ENCODE measurements at places on chromosomes 3 and 15.

DNA sequence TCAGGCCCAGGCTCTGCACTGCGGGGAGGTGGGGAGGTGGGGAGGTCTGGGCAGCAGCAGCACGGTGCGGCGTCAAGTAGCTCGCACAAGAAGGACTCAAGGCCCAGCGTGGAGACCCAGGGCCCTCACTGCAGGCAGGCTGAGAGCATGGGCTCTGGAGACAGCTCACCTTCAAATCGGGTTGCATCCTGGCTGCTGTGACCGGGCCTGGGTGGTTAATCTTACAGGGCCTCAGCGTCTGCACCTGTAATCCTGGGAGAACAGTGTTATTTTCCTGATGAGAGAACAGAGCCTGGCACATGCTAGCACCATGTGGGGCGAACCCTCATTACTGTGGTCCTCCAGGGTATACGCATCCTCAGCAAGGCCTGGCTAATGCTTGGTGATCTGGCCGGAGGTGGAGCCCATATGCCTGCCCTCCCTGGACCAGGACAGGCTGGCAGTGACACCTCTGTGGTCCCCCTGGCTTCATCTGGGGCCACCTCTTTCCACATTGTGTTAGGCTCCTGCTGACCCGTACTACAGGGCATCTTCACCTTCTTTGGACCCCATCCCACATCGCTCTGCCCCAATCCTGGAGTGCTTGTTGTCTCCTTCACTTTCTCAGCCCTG is 55.5 kb downstream of the RGMA start:
- no peak for DNase-seq

GRCh38 chr3:194296454-194297263 is 54.5 kb downstream of the CPN2 start:
- no peak for DNase-seq

DNA sequence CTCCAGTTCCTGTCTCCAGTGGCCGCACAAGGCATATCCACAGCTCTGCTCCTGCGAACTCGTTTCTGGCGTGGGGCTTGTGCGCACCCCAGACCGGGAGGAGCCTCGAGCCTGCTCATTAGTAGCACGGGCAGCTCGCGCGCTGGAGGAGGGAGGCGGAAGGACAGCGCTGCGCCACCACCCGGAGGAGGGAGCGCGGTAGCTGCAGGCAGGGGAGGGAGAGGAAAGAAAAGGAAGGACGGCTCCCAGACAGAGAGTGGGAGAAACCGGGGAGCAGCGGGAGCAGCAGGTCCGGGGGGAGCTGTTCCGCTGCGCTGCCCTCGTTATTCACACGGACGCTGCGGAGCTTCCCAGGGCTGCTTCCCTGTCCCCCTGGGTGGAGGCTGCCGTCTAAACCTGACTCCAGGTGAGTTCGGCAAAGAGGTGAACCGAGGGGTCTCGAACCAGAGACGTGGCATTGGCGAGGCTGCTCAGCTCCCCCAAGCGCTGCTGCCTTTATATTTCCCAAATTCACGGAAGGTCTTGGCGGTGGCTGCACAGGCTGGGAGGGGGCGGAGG is 121.3 kb upstream of the ZNF717 start:
- no peak for DNase-seq

DNA sequence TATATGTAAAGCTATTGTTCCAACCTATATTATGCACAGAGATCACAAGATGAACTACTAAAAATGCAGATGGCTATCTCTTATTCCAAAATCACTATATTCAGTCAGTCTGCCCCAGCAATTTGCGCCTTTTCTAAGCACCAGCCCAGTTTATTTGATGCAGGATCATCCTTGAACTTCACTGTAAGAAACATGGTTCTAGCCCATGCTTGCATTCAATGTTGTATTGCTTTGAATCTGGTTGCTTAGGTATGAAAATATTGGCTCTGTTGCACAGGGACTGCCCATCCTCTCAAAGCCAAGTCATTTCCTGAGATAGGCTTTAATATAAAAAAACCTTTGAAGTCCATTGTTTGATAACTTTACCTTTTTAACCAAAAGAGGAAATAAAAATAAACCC is 170.5 kb upstream of the LRIG1 start:
- DNase-seq: no peak

DNA sequence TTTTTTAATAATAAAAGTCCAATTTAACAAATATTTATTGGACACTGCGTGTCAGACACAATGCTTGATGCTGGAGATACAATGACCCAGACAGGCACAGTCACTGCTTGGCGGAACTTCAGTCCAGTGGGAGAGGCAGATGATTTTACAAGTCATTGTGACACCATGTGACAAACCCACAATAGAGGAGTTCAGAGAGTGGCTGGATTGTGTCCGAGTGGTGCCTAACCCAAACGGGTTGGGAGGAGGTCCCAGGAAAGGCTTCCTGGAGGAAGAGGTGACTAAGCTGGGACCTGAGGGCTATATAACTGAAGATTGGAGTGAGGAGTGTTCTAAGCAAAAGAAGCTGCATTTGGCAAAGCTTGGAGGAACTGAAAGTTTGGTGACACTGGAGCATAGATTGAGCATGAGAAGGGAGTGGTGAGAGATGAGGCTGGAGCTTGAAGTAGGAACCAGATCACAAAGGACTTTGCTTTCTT is 41.4 kb downstream of the CRTC3 start:
- DNase-seq: peak; percentile 73

GRCh38 chr3:30401971-30402370 is 204.4 kb upstream of the TGFBR2 start:
- DNase-seq: no peak

DNA sequence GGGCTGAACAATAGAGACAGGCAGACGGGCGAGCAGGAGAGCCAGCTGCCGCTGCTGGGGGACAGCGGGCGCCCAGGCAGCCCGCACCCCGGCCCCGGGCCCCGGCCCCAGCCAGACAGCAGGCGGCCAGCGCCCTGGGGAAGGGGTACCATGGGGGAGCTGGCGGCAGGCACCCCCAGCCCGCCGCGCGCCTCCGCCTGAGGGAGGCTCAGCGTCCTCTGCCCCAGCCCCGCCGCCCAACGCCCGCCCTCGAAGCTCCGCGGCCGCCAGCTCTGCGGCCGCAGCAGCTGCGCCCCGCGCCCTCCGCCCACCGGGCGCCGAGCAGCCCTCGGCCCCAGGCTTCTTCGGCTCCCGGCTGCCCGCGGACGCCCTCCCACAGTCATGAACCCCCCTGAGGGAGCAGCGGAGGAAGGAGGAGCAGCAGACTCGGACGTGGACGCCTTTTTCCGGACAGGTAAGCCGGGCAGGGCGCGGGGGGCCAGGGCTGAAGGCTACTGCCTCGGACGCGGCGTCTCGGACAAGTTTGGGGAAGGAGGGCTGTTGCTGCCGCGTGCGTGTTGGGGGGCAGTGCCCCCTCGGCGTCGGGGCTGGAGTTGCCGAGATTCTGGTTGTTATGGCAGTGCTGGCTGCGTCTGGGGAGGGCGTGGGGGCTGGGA is 41.6 kb upstream of the ROPN1 start:
- no peak for DNase-seq

GRCh38 chr15:51067510-51067909 is 27.2 kb downstream of the TNFAIP8L3 start:
- no peak for DNase-seq

DNA sequence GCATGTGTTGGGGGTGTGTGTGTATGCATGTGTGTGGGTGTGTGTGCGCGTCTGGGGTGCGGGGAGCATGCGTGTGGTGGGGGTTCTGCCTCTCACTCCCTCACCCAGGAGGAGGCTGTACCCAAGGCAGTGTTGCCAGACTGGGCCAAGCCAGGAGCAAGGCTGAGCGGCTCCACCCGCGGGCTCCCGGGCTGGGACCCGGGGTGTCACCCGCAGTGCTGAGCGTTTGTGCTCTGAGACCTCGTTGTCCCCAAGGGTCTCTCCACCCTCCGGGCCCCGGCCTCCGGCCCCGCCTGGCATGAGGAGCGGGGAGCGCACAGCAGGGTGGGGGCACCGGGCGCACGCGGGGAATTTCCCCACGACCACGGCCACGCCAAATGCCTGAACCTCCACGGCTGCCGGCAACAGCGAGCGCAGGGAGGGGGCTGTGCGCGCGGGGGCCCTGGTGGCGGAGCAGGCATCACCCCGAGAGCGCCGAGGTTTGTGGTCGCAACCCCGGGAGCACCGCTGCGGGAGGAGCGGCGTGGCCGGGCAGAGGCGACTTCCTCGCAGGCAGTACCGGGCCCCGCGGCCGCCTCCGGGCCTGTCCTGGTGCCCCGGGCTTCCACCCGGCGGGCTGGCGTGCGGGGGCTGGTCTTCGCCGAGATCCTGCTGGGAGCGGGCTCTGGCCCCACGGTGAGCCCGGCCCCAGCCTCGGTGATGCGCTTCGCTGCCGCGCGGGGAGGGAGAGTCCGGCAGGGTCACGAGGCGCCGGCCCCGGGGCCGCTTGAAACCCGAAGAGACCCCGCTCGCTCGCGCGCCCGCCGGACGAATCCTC is 7.4 kb upstream of the OCA2 start:
- DNase-seq: no peak

- DNase-seq: no peak
Observed at GRCh38 chr3:82891028-82891427, 1129.6 kb upstream of the GBE1 start.

GRCh38 chr3:79258479-79258878 is 509.3 kb downstream of the ROBO1 start:
- no peak for DNase-seq

DNA sequence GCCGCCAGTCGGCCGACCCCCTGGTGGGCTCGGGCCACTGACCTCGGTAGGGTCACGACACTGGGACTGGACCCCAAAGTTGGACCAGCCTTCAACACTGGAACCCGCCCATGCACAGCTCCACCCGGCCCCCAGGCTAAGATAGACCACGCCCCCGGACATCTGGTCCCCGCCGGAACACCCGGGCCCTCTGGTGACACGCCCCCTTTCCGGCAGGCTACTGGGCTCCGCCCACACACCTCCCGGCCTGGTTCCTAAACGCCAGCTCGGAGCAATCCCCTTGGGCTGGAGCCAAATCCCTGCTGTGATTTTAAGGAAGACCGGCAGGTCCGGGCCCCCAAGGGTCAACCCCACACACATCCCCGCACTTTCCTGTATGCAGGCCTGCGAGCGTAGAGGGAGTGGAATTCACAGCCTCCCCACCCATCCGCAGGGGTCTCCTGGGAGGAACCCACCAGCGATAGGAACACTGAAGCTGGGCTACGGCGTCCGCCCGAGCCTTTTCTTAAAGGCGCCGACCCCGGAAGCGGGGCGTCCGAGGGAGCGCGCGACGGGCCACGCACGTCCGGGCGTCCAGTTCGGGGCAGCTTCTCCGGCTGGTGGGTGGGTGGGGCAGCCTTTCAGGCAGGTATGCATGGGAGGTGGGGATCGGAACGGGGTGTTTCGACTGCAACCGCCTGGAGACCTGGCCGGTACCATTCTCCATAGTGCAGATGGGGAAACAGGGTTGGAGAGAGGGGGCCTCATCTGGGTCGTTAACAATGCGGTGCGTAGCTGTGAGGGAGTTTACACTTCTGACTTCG is at the start of gene HEMK1:
Gene HEMK1, plus strand, starts transcription at position 576 of the 803 bp plus-strand sequence. CDS start 1,583 bp downstream, outside the sequence.
- peak; percentile 97 for DNase-seq

GRCh38 chr15:31147944-31148296 is 46.4 kb upstream of the TRPM1 start:
- DNase-seq: no peak

GRCh38 chr3:10173926-10174435 is 9.3 kb downstream of the IRAK2 start:
- DNase-seq: peak; percentile 50

DNA sequence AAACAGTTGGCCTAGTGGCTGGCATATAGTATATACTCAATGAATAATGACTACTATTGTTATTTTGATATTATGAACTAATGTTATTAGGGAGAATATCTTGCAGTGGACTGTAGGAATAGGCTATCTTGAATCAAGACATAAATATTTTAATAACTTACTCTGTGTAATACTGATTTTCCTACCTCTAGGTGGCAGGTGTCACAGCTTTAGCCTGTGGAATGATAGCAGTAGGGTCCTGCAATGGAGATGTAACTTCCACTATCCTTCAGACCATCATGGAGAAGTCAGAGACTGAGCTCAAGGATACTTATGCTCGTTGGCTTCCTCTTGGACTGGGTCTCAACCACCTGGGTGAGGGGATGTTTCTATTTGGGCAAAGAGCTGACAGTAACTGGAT is 6.5 kb downstream of the PSMD2 start:
- no peak for DNase-seq
